Activated T-cell treated with anti-CD3 and anti-CD28 coated beads for 1 hour (primary cell): ENCODE measurements at places on chromosomes 3 and 15.

DNA sequence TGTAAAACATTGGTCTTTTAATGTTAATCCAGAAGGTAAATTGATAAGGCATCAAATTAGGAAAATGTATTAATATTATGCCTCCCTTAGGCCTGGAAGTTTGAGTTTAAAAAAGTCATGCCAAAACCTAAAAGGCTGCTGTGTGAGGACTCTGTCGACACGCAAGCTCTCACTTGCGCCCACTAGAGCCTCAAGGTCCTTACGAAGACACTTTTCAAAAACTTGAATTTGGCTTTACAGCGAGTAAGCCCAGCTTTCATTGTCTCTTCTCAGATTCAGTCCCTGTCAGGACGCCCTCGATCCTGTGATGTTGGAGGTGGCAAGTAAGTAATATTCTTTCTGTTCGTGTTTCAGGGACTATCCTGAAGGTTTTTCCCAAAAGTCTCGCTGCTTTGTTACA, 89.7 kb downstream of the CRTC3 start:
- DNase-seq, result no peak

- no peak for DNase-seq
Observed at GRCh38 chr15:67762610-67763368, 62.5 kb upstream of the SKOR1 start.

DNA sequence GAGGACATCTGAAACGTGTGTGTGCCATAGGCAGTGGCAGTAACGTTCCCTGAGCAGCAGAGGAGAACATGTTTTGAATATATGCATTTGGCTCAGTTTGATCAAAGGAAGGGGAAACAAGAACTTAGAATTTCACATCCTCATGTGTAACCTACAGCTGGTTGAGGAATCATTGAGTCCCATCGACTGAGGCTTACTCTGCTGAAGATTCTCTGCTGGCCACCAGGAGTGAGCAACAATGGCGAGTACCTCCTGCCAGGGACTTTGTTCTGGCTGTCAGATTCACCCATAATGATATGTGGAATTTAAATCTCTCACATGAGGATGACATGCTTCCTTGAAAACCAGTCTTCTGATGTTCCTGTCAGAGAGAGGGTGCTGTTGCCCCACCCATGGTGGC, 21.3 kb downstream of the GORASP1 start:
- DNase-seq, result no peak

DNA sequence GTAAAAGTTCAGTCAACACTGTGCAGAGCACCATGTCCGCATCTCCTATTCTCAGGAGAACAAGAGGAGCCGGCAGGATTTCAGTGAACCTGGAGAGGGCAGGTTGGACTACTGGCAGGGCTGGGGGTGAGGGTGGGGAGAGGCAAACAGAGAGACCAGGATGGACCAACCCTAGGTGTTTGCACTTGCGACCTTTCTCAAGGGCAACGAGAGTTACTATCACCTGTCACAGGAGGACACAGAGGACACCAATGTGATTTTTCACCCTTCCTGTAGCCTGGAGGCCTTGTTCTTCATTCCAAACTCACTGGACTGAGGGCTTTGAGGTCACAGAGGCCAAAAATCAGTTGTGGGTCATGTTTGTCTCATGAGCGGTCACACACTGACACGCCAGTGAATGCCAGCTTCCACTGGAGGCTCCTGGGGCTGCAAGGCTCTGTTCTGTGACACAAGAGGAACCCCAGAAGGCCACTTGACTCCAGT, 89.5 kb downstream of the CPN2 start:
- DNase-seq, result no peak

- DNase-seq, result no peak
Observed at GRCh38 chr3:106059953-106060517, 191.2 kb upstream of the CBLB start.

DNA sequence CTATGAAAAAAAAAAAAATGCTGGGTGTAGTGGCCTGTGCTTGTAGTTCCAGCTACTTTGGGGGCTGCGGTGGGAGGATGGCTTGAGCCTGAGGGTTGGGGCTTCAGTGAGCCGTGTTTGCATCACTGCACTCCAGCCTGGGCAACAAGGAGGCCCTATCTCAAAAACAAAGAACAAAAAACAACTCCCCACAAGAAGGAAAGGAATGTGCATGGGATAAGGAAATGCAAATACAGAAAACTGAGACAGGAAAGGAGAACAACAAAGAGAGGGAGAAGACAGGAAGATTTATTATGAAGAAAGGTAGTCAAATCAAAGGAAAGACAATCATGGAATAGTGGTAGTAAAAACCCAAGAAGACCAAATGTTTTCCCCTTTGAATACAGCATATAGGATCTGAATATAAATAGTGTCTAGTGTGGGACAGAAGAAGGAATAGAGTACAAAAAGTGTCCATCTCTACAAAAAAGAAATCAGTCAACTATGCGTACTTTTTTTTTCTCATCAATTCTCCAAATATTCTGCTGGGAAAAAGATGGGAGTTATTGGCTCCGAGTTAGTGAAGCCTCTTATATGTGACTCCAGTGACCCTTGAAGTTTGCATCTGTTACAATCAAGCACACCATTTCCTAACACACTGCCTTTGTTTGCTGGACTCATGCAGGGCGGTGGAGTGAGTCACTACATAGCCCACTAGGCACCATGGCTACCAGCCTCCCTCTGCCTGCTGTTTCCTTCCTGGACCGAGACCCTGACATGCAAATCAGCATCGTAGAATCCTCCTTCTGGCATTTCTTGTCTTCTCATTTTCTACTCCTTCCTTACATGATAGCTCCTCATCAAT, 101.2 kb upstream of the PTX3 start:
- DNase-seq, result no peak

- DNase-seq, result no peak
Observed at GRCh38 chr15:74994236-74994635, 1.1 kb upstream of the SCAMP5 start.

GRCh38 chr3:195319060-195319459, 48.1 kb upstream of the XXYLT1 start:
- no peak for DNase-seq

DNA sequence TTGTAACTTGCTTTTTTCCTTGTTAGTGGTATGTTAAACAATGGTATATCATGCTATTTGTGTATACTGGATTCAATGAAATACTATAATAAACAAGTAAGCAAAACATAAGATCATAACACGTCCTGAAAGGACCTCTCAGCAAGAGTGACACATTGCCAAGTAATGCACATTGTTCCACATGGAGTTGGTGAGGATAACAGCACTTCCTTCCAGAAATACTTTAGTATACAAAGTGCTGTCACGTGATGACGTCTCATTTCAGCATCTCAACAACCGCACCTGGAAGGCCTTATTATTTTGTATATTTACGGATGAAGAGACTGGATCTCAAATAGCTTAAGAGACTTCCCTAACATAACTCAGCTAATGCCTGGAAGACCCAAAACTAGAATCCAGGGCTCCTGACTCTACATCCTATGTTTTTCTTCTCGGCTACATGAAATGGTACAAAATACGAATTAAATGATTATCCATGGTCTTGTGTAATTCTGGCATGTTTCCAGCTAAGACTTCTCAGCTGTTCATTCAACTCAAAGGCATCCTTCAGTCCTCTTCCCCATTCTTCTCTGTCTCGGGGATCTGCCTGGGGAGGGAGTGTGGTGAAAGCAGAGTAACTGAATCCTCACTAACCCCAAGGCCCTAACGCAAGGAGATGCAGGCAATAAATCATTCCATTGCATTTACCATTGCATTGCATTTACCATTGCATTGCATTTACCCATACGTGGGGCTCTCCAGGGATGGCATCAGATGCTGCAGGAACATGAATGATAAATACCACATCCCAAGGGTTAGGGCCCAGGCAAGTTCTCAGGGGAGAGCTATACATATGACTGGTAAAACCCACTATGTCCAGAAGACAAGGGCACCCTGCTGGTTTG, 79.2 kb downstream of the LIPC start:
- DNase-seq, result no peak

DNA sequence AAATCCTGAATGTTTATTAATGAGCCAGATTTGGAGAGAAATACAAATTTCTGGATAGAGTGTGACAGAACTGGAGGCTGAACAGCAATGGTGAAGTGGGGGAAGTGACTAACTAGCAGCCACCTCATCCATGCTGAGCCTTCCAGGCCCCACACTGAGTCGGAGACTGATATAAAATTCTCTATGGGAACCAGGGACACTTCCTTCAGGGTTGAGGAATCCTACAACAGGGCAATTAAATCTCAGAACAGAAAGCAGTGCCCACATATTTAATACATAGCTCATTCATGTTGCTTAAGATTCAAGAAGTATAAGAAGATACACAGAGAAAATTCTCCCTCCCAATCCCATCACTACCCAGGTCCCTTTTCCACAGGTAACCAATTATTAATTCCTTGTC, 49.3 kb downstream of the HACD2 start:
- no peak for DNase-seq

- no peak for DNase-seq
Observed at GRCh38 chr15:74414081-74414580, 19.6 kb downstream of the SEMA7A start.

DNA sequence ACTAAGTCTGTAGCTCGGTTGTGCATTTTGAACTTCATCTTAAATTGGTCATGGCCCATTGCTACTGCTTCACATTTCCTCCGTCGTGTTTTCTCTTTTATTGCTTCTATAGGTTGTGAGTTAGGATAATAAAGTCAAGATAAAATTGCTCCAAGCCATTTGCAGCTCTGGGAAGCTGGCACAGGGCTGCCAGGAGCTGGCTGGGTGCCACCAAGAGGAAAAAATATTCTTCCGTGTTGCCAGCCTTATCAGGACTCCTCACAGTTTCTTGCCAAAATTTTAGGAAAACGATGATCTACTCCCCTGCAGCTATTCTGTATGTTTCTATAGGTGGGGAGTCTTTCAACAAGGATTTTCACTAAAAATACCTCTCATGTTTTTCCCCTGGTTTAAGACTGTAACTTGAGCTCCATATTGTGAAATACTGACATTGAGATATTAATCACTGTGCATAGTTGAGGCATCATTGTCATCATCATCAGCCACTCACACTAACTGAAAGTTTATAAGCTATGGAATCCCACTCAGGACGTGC, 55.4 kb upstream of the PIAS1 start:
- DNase-seq, result no peak

GRCh38 chr3:171283183-171283847, 176.9 kb downstream of the TNIK start:
- no peak for DNase-seq

- DNase-seq, result no peak
Observed at GRCh38 chr3:179045719-179046402, 25.7 kb downstream of the ZMAT3 start.

GRCh38 chr3:87949189-87949878, 109.5 kb downstream of the CGGBP1 start:
- DNase-seq, result no peak

- no peak for DNase-seq
Observed at GRCh38 chr3:49998326-49998725, 58.4 kb downstream of the RBM6 start.

DNA sequence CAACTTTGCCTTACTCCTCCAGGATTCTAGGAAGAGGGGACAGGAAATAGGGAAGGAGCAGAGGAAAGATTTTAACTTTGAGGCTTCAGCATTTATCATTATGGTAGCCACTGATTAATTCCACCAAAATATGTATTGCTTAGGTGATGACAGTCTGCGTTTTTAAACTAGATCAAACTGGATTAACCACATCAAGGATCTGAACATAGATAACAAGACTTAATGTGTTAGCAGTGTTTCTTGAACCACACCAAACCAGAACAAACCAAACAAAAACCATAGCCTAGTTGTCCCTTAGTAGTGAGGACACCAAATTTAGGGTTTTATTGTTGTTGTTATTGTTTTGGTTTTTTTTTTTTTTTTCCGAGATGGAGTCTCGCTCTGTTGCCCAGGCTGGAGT, 113.5 kb upstream of the LMOD3 start:
- no peak for DNase-seq

- DNase-seq, result no peak
Observed at GRCh38 chr15:84781495-84781894, 33.1 kb downstream of the ZNF592 start.

GRCh38 chr15:29952225-29952624, 130.0 kb upstream of the TJP1 start:
- no peak for DNase-seq

- DNase-seq, result no peak
Observed at GRCh38 chr15:88301311-88301710, 44.8 kb upstream of the NTRK3 start.

DNA sequence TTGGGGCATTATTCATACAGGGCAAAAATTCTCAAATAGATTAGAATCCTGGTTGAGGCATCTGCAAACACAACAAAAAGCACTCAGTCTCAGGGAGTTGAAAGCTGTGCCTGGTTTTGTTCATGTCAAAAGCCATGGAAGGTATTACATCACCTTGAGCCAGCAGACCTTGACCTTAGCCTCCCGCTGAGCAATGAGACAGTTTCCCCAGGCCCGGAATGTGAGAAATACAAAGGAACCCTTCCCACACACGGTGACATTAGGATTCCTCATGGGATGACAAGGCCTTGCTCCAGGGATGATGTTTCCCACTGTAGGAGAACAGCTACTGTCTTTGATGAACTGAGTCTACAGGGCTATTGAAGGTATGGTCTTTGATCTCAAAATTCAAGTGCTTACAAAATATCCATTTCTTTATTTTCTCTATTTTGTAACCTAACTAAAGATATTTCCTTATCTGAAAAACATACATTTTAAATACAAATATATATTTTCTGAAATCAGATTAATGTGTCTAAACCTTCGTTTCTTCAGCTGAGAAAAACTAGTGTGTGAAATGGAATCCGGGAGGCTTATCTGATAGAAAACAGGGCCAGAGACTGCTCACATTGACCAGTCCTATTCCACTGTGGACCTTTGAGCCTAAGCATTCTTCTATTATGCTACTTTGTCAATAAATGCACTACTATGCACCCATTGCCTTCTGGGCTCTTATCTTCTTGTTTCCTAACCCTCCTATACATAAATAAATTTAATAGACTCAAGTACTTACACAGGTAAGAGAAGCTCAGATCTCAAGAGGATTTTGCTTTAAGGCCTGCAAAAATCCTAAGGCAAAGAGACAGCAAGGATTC, 298.2 kb downstream of the KBTBD8 start:
- no peak for DNase-seq

- no peak for DNase-seq
Observed at GRCh38 chr3:9757427-9757826, 7.7 kb downstream of the OGG1 start.
